ENCODE measurements at places on chromosomes 6 and 20.

DNA sequence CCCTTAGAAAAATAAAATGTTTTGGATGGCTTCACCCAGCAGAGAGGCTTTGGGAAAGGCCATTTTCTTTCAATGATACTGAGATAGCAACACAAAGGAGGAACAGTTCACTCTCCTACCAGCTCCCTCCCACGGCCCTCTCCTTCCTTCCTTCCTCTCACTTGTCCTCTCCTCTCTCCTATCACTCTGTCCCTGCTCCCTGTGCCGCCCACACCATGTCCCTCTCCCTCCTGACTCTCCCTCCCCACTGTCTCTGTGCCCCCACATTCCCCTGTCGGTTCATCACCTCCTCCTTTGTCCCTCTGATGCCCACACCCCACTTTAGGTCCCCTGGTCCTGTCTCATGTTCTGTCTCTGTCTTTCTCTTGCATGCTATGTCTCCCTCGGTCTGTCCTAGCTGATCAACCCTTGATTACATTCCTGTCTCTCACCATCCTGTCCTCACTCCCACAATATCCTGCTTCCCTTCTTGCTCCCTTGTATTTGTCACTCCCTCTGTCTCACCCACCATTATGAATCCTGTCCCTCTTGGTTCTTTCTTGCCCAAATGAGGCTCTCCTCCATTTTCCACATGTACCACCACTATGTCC is 30.1 kb downstream of the ELMO2 start:
- DNase-seq = no peak

DNA sequence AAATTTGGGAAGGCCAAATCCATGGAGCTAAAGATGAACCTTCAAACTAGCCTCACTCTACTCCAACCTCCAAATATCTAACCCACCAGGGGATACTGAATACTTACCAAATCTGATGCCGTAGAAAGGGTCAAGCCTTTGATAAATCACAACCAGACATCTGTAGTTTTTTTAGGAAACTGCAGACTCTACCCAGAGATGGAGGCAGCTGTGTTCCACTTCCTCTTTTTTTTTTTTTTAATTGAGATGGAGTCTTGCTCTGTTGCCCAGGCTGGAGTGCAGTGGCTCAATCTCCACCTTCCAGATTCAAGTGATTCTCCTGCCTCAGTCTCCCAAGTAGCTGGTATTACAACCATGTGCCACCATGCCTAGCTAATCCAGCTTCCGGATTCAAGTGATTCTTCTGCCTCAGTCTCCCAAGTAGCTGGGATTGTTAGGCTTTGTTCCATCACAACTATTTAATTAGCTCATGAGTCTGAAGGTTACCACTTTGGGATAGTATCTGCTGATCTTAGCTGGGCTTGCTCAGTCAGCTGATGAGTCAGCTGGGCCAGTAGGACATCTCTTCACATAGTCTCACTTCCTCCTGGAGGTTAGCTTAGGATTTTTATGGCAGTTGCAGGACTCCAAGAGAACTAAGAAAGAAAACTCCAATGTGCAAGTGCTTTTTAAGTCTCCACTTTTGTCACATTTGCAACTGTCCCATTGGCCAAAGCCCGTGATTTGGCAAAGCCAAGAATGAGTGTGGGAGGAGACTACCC is 13.3 kb downstream of the FRK start:
- DNase-seq = no peak

DNA sequence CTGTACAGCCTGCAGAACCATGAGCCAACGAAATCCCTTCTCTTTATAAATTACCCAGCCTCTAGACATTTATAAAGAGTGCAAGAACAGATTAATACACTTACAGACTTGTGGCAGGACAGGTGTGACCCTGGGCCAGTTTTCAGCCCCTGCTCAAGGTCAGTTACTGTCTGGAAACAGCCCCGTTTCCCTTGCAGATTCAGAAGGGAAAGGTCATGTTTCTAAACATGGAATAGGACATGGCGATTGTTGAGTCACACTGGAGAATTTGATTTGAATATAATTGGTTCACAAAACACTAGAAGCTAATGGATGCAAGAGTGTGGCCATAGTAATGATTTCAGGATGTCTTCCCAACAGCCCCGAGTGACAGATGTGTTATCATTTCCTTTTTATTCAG is 248.8 kb downstream of the DLL1 start:
- DNase-seq = no peak

DNA sequence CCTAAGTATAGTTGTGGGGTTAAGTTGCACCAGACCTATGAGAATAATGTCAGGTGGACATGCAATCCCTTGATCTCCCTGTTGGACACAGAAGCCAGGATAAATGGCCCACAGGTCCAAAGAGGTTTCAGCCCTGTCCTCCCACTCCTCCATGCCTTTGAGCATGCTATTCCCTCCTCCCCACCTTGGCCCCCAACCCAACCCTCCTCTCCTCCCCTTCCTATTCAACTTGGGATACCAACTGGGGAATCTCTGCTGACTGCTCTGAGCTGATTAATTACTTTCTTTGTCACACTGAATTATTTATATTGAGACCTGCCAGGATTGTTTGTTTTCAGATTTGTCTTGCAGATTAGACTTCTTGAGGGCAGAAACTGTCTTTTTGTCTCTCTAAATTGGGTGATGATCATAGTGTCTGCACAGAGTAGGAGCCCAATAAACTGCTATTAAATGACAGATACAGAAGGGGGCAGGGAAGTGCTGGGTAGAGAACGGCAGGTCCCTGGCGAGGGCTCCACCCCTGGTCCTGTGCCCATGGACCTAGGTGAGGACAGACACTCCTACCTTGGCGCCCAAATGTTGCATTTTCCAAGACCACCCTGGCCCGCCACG is 120.9 kb downstream of the UNC5CL start:
- DNase-seq = no peak

GRCh38 chr6:84224251-84224650 is 3.2 kb downstream of the CEP162 start:
- no peak for DNase-seq

DNA sequence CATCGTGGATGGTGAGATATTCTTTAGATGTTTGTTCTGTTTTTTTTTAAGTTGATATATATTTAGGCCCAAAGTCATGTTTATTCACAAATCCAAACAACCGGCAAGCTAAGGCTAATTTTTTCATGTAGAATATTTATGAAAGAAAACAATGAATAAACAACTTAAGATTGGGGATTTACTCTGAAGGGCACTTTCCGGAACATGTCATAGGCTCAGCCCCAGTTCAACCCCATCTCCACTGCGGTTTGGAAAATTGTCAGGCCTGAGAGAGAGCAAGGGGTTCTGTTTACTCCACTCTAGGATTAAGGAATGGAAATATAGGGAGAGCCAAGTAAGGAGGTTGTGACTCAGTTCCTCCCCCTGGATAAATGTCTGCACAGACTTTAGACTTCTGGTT is 18.3 kb downstream of the RPS6KA2 start:
- DNase-seq = no peak

DNA sequence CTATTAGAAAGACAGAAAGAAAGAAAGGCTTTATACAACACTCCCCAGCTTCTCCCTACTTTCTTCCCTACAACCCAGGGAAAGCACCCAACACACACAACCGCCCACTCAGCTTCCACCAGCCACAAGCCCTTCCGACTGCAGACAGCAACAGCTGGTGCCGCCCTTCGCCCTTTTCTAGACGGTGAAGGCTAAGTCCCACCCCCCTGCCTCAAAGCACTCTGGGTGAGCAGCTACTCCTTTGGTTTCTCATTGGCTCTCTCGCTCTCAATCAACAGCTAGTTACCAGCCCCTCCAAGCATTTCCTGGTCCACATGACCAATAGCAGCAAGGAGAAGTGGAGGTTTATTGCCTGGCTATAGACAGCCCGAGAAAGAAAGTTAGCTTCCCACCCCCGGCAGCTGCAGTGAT is 230.1 kb upstream of the MOCS1 start:
- no peak for DNase-seq

- no peak for DNase-seq
Observed at GRCh38 chr6:28585335-28585734, 59.7 kb downstream of the GPX5 start.

DNA sequence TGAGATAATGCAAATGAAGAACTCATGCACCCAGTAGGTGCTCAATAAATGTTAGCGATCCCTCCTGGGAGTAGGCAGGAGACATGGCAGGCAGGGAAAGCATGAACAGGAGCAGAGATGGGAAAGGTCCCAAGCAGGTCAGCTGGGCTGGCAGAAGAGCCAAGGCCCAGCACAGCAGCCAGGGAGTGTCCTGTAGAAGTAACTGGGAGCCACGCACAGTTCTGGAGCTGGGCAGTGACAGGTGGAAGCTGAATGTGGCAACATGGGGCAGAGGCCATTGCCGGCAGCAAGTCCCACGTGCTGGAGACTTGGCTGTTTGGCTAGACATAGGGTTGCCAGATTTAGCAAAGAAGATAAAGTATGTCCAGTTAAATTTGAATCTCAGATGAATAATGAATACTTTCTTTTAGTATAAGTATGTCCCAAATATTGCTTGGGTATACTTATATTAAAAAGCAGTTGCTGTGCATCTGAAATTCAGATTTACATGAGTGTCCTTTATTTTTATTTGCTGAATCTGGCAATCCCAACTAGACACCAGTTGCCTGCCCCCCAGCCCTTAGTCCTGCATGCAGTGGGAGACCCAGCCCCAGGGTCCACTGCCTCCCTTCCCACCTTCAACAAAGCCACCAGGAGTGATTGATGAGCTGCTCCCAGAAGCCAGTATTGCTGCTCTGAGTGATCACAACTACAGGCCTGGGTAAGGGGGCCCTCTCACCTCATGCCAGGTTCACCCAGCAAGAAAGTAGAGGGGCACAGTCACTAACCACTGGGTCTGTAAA is 3.7 kb upstream of the LPIN3 start:
- no peak for DNase-seq

- no peak for DNase-seq
Observed at GRCh38 chr6:43383021-43383667, 13.7 kb upstream of the ZNF318 start.

- no peak for DNase-seq
Observed at GRCh38 chr6:81475646-81476045, 276.8 kb downstream of the TENT5A start.

DNA sequence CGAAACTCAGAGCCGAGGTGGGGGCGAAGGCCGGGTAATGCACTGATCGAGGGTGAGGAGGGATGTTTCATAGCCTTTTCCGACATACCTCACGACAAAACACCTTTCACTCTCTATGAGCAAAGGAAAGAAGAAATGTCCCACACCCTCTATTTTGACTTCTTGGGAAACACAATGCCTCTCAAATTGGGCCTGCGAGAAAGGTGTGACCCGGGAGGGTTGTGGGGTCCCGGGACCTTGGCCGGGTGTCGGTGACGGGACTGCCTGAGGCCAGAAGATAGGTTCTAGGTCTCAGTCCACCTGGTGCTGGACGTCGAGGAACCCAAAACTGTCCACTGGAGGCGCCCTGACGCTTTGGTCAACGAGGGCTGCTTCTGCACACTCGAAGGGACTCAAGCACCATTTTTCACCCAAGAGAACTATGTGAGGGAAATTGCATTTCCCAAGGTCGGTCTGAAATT is 41.1 kb upstream of the OSTM1 start:
- DNase-seq = peak; percentile 58

GRCh38 chr6:38843798-38844197 is 128.7 kb downstream of the DNAH8 start:
- no peak for DNase-seq

DNA sequence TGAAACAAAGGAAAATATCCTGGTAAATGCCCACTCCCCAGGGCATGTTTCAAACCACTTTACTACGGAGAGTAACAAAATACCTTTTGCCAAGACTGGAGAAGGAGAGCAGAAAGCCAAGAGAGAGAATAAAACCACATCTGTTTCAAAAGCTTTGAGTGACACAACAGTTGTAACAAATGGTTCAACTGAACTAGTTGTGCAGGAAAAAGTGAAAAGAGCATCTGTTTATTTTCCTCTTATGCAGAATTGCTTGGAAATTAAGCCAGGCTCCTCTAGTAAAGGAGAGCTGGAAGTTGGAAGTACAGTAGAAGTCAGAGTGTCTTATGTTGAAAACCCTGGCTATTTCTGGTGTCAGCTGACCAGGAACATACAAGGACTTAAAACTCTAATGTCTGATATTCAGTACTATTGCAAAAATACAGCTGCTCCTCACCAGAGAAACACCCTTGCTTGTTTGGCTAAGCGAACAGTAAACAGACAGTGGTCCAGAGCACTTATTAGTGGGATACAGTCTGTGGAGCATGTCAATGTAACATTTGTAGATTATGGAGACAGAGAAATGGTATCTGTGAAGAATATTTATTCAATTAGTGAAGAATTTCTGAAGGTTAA is 2.6 kb downstream of the TDRD6 start:
- DNase-seq = no peak

GRCh38 chr6:133608620-133609019 is 280.3 kb upstream of the TCF21 start:
- no peak for DNase-seq

GRCh38 chr6:106642476-106642875 is 13.1 kb downstream of the QRSL1 start:
- no peak for DNase-seq

GRCh38 chr6:112362027-112362795 is 15.1 kb downstream of the RFPL4B start:
- no peak for DNase-seq

DNA sequence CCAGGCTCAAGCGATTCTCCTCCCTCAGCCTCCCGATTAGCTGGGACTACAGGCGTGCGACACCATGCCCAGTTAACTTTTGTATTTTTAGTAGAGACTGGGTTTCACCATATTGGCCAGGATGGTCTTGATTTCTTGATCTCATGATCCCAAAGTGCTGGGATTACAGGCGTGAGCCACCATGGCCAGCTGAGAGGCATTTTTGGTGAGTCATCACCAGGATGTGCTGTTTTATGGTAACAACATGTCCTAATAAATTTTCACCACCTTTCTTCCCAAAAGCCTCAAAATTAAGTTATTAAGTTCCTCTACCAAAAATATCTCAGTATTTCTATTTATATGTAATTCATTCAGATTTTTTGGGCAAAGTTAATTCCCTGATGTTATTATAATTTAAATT is 53.5 kb downstream of the COL21A1 start:
- DNase-seq = no peak

DNA sequence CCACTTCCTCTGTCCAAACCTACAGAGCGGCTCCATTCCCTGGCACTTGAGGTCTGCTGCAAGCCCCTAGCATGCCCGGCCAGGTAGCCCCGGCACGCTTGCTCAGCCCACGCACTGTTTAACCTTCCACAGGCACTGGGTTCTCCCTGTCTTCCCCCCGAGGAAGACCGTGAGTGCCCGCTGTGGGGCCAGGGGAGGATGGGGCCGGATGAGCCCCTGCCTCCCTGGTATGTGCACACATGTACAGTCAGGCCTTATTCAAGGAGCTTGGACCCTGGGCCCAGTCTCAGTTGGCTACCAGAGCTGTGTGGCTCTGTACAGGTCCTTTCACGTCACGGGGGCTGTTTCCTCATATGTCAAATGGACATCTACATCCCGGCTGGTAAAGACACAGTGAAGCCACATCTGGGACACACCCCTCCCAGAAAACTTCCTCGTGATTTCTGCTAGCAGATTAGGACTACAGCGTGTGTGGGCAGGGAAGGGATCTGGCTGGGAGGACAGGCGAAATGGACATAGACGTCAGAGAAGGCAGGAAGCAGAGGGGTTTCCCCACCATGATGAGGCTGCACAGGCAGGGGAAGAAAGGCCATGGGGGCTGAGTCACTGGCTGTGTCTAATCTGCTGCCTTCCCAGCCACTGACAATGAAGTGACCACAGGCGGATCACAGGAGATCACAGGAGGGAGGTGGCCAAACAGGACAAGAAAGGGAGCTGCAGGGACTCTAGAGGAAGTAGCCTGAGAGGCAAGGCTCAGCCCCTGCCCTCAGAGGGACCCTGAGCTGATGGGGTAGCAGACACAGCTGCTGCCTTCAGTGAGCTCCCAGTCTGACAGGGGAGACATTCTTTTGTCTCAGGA is 62.9 kb downstream of the MRPL14 start:
- no peak for DNase-seq

Data from NCI-H2029 (cell line).